ENCODE measurements at places on chromosomes 4 and X.

DNA sequence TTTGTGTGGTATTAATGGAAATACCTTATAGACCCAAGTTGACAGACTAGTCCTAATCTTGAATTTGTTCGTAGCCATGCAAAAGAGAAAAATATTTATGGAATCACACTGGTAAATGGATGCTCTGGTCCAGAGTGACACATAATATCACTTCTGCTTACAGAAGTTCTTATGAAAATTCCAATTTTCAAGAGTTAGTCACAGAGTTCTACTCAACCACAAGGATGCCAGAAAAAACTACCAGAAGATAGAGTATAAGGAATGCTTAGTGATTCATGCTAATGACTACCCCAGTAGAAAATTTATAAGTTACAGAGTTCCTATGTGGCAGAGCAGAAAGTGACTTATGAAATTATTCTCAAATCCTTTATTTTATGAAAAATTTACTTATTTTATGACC lies 1384.8 kb downstream of the FAM133A start:
- peak; percentile 13 for DNase-seq

DNA sequence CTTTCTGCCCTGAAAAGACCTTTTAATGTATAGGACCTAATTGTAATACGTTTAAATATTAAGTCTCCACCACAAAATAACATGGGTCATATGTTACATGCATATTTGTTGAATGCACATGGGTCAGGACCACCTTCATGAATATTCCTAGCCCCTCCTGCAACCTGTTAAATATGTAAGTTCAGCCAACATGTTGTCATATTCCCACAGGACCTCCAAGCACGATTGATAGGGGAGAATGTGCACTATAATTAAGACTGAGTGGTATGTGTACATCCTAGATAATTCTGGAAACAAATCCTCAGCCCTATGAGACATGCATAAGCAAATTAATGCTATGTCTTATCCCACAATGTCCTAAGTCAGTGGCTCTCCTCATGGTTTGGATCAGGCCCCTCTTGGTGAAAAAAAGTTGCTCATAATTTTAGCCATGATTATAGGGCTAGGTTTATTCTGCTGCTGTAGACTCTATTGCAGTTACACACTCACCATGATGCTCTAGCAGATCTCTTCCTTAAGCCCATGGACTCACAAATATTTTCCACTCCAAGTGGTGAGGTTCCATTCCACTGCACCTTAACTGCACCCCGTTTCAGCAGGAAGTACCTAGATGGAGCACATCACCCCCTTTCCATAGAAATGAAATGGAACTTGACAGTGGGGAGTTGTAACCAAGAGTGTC lies 10.2 kb downstream of the TIGD2 start:
- no peak for DNase-seq

- DNase-seq = no peak
Observed at GRCh38 chrX:149114001-149114400, 391.1 kb downstream of the IDS start.

GRCh38 chr4:53221832-53222480 lies 143.9 kb downstream of the SCFD2 start:
- no peak for DNase-seq
